ENCODE measurements at places on chromosomes 11 and 22.
A peak's percentile ranks its signal among the peaks of the same experiment; 100 is the strongest.

GRCh38 chr11:2533587-2534133 lies 88.9 kb downstream of the KCNQ1 start:
- DNase-seq, result peak; percentile 87

DNA sequence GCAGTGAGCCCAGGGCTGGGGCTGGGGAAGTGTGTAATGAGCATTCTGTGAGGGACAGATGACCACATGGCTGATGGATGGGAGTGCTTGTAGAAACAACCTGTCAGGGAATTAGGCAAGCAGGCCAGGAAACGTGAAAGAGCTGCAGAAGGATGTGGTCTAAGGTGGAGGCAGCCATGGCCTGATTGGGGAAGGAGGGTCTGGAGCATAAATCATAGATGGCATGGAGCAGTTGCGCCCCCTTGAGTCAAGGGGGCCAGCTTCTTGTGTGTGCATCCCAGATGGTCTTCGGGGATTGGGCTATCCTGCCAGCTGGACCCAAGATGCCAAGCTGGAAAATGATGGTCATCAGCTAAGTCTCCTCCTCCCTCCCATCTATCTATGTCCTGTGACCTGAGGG lies 119.4 kb upstream of the CLPB start:
- no peak for DNase-seq

GRCh38 chr11:47101406-47101805 lies 75.3 kb downstream of the ARFGAP2 start:
- DNase-seq, result no peak

DNA sequence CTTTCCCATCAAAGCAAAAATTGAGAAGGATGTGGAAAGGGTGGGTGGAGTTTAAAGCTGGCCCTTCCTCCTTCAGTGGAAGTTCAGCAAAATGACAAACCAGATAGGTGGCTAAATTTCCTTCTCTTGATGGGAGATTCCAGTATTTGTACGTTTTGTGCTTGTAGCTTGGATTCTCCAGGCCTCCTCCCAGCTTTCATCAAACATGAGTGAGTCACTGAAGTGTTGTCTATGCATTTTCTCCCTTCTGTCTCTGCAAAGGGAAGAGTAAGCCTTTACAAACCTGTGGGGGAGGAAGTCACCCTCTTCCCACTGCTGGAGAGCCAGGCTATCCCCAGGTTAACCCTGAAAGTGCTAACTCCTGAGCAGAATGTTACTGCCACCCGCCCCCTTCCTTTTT lies 6.4 kb downstream of the MARK2 start:
- no peak for DNase-seq

GRCh38 chr11:103157542-103157941 lies 48.3 kb downstream of the DYNC2H1 start:
- DNase-seq, result no peak

- no peak for DNase-seq
Measured at GRCh38 chr11:70247042-70247709, 23.3 kb upstream of the PPFIA1 start.

DNA sequence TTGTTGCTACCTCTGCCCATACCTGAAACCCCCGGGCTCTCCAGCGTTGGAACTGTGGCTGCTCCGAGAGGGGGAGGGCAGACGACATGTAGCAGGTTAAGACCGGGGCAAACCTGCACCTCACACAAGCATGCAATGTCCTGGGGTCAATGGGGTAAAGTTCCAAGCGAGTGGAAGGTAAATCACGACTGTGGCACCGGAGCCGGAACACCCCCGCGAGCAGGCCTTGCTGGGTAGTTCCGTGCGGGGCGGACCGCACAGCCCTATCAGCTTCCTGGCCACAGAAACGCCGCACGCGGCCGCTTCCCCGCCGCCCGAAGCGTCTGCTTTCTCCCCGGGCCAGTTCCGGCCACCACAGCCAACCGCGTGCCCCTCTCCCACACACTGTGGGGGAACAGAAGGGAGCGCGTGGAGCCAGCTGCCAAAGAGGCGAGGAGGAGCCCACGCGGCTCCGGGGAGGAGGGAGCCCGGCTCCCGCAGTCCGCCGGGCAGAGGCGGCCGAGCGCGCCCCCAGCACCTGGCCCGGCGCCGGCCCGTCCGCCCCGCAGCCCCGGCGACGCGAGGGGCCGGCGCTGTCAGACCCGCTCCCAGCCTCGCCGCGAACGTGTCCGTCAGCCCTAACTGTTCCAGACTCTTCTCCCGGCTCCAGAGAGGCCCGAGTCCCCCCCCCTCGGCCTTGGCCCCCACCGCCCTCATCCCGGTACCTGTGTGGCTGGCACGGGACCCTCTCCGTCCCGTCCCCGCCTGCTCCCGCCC lies 1.6 kb downstream of the SPTBN2 start:
- no peak for DNase-seq

DNA sequence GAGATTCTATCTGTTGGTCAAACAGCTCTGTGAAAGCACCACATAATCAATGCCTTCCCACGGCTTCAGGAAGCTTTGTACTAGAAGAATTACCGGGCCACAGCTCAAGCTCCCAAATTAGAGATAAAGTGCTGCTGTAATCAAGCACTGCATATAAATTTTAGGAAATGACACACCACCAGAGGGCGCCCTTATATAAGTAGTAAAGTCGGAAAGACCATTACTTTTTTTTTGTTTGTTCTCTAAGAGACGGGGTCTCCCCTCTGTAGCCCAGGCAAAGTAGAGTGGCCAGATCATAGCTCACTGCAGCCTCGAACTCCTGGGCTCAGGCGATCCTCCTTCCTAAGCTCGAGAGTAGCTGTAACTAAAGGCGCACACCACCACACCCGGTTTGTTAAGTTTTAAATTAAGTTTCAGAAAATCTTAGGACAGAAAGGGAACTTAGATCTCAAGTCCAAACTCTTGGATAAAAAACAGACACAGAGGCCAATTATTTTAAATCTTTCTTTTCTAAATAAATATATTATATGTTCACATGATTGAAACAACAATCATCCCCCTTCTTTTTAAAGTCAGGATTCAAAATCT lies 32.6 kb downstream of the PRCP start:
- DNase-seq, result peak; percentile 81

DNA sequence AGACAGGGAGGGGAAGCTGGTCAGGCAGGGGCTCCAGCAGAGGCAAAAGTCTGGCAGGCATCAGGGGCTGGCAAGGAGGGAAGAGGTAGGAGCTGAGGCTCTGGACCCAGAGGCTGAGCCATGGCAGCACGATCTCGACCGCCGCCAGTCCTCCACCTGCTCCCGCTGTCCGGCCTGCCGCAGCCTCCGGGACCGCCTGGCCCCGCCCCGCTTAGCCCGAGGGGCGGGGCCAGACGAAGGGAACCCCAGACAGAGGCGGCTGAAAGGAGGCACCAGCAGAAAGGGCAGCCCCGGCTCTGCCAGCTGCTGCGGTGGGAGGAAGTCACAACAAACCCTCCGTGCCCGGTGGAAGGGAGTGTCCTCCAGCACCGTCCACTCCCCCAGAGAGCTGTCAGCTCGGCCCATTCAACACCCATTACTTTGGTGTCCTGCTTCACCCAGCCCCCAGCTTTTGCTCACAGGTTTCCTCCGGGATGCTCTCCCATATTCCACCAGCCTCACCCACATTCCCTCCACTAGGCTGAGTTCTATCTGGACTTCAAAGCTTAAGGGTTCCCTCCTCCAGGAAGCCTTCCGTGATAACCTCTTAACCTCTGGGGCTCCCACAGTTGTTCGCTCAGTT lies at the start of gene MFNG:
Gene MFNG, minus strand, starts transcription at position 161 of the 622 bp plus-strand sequence. CDS start 207 bp downstream, outside the sequence.
- peak; percentile 79 for DNase-seq

DNA sequence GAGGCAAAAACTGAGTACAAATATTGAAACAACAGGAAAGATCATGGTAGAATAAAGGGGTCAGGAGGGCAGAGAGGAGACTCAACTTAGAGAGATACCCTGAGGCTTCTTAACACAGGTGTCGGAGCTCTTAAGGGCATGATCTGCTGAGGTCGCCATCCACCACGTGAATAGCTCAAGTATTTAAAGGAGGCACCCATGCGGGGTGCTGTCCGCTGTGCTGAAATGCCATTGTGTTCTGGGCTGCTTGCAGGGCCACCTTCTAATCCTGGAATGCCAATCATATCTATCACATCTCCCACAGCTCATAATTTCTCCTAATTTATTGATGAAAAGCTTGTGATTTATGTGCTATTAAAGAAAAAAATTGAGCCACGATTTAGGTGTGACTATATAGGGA lies 90.2 kb downstream of the SEZ6L start:
- DNase-seq, result no peak

DNA sequence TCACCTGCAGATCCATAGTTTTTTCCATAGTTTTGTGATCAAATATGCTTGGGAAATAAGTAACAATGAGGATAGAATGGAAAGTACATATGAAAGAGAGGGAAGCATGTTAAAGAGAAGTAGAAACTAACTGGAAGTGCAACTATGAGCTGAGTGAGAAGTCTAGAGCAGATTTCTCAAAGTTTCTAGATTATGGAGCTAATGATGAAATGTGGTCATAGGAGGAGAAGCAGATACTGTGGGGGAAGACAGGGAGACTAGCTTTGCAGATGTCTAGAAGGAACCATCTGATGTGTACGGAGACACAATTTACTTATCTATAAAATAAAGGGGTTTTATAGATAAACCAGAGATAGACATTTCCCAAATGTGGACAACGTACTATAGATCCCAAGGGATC lies 37.1 kb downstream of the RELT start:
- DNase-seq, result no peak

DNA sequence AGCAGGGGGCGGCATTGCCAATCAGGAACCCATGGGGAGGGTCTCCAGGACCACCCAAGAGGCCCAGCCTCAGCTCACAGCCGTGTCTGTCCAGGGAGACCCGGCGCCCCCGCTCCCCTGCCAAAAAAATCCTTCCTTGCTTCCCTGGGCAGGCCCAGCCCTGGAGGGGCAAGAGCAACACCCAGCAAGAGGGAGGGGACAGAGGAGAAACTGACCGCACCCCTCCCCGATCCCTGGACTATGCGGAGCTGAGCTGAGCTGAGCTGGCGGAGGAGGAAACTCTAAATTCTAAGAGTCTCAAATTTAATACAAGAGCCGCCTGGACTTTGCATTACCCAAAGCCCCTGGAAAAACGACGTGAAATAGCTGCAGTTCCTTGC lies 52.0 kb upstream of the SHISAL1 start:
- DNase-seq, result no peak

DNA sequence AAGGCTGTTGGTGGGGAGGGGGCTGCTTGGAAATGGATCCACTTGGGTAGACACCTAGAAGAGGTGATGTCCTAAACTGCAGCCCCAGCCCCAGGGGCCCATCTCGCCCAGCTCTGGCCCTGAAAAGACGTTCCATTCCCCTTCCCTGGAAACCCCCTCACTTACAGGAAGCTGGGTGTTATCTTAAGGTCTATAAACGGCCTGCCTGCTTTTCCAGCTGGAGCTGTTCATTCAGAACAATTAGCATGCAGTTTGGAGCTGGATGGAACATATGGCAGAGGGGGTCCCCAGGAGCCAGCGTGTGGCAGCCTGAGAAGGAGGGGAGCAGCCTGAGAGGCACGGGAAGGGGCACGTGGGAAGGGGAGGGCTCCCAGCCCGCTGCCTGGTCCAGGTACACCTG lies 139.6 kb downstream of the PKNOX2 start:
- peak; percentile 9 for DNase-seq

DNA sequence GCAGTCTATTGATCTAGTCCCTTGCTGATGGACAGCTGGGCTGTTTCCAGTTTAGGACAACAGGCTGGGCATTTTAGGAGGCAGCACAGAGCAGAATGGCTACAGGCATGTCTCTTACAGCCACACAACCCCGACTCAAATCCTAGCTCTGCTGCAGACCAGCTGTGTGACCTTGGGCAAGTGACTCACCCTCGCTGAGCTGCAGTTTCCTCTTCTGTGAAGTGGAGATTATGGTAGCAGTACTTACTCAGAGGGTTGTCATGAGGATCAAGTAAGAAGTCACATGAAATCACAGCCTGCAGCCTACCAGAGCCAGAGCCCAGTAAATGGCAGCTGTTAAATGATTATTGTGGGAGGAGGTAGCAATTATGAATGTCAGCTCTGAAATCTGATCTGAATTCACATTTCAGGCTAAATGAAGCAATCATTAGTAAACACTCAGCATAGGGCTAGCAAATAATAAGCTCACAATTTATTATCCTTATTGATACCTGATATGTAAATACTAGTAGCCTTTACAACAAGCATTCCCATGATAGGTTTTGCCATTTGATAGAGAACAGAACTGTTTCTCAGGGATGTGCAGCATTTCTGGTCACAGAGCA lies 58.9 kb downstream of the MYEOV start:
- no peak for DNase-seq

DNA sequence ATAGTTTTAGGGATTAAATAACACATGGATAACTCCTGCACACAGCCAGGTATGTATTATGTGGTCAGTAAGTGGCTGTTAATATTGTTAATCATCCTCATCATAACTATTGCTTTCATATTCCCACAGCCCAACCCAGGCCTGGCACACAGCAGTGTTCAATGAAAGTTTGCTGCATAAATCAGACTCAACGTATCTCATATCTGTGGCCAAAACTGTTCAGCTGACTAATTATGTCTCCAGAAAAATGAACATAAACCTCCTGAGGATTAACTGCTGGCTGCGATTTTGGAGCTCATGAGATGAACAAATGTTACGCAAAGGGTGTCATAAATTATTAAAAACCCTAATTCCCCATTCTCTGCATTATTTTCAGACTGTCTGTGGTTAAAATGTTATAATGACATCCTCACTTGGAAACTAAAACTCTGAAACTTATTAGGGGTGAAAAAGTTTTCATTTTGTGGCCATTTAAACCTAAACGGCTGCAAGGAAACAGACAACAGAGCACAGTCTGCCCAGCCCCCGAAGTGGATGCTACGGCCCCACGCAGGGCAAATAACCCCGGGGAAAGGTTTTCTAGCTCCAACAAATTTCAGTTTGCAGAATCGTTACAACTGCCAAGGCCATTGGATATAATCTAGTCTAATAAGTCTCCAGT lies 17.3 kb downstream of the ABCC8 start:
- no peak for DNase-seq

DNA sequence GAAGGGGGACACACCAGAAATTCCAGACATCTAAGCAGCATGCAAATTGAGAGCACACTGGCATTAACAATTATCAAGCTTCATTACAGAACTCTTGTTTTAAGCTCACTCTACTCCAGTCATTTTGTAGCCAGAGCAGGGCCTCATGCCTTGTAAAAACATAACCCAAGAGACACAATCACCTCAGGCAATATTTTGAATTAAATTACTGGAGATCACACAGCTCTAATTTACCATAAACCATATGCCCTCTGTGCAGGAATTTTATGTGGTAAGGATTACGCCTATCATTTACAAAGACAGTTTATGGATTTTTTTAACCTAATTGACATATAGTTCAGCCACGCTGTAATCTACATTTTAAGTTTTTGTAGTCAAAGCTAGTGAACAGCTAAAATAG lies 414.1 kb upstream of the DDI1 start:
- no peak for DNase-seq

DNA sequence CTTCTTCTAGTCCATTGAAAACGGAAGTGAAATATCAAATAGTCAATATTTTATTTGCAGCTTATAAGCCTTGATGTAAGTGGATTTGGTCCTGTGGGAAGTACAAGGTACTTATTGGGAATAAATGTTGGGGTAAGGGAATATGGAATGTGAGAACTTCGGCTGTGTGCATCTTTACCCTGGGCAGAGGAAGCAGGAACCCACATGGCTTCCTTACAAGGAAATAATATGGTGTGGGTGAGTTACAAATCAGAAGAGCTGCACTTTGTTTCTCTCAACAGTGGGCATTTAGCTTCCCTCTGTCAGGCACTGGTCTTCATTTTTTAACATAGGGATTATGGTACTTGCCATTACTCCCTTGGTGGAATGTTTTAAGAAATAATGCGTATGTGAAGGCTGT lies 77.9 kb downstream of the SCN3B start:
- no peak for DNase-seq

- no peak for DNase-seq
Measured at GRCh38 chr11:22680628-22681027, 14.2 kb downstream of the GAS2 start.
